Astrocyte (in vitro differentiated cells and primary cell): ENCODE measurements at places on chromosomes 3 and 15.

- DNase-seq = peak; percentile 10
Observed at GRCh38 chr15:39472621-39473297, 108.1 kb upstream of the THBS1 start.

GRCh38 chr3:40192628-40193027 lies 116.9 kb upstream of the EIF1B start:
- DNase-seq = no peak

DNA sequence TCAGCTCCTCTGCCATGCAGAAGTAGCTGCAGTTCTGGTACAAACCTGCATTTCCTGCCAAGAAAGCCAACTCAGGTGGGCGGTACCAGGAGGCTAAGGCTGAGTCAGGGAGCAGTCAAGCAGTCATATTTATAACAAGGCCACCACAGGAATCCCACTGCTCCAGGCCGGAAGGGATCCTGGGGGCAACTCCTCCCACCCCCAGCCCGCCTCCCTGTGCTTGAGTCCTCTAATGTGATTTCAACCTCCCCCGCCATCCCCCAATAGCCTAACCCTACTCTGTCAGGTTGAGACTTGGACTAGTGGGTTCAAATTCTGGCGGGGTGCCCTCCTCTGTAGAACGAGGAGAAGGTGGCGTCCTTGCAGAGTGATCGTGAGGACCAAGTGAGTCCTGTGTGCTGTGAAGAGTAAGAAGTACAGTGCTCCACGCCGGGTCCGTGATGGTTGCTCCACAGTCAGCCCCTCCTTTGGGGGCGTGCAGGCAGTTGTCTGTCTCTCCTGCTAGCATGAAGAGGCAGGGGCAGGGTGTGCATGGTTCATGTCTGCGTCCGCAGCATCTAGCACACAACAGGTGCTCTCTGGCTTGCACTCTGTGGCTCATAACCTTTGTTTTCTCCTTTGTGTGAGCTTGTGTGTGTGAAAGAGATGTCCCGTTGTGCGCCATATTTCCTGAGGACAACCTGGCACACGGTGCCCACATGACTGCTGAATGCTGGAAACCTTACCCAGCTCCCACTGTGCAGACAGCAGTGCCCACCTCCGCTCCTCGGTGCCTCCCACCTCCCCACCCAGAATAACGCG lies 78.3 kb downstream of the SMAD6 start:
- peak; percentile 91 for DNase-seq

DNA sequence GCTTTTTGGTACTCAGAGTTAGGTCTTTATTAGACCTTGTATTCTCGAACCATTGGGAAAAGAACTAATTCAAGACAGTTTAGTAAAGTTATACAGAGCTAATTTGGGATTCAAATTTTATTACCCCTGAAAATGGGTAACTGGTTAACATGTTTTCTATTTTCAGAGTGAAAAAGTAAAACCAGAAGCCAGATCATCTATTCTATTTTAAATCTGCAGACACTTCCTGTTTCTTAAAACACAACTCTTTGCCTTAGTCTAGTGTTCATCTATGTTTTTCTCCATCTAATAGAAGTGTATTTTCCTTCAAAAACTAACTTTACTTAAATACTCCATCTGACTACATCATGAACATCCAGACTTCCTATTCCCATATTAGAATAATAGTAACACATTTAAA lies 113.4 kb downstream of the CCNL1 start:
- no peak for DNase-seq

DNA sequence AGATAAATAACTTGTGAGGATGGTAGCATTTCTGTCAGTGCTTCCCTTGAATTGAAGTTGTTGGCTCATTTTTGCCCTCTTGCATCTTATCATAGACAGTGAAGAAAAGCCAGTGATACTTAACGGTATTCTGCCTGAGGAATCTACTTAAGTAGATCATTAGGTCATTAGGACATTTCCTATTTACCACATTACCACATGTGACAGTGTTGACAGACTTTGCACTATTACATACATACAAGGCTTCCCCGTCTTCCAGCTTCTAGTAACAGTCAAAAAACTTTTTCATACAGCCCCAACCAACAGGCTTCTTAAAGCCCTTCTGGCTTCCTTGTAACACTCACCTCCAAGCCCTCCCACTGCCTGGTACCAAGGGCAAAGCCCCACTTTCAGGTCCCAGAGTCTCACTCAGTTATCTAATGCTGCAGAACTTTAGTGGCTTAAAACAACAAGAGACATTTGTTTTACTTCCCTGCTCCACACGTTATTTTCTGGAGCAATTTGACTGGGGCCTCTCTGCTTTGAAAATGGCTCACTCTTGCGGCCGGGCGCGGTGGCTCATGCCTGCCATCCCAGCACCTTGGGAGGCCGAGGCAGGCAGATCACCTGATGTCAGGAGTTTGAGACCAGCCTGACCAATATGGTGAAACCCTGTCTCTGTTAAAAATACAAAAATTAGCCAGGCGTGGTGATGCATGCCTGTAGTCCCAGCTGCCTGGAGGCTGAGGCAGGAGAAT lies 40.0 kb downstream of the ASB7 start:
- no peak for DNase-seq

DNA sequence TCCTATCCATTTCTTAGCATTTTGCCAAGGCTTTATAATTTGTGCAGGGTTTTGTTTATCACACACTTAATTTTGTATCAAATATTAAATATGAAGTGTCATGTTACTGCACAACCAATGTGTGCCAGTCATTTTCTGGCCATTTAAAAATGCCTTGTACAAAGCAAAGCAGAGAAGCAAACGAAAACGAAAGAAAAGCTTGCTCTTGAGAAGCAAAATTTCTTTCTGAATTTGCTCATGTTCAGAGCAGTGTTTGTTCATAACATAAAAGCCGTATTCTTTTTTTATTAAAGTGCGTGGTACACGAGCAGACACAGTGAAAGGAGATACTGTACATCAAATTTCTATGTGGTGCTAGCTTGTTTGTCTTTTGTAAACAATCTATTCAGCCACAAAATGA lies 792.6 kb downstream of the NAALADL2 start:
- DNase-seq = no peak

GRCh38 chr15:38373016-38373415 lies 80.9 kb upstream of the FAM98B start:
- no peak for DNase-seq

GRCh38 chr3:156920399-156920798 lies 94.2 kb downstream of the LEKR1 start:
- no peak for DNase-seq

- no peak for DNase-seq
Observed at GRCh38 chr15:32878869-32879805, 161.3 kb downstream of the GREM1 start.

GRCh38 chr15:90939756-90940155 lies 4.7 kb downstream of the UNC45A start:
- DNase-seq = no peak

DNA sequence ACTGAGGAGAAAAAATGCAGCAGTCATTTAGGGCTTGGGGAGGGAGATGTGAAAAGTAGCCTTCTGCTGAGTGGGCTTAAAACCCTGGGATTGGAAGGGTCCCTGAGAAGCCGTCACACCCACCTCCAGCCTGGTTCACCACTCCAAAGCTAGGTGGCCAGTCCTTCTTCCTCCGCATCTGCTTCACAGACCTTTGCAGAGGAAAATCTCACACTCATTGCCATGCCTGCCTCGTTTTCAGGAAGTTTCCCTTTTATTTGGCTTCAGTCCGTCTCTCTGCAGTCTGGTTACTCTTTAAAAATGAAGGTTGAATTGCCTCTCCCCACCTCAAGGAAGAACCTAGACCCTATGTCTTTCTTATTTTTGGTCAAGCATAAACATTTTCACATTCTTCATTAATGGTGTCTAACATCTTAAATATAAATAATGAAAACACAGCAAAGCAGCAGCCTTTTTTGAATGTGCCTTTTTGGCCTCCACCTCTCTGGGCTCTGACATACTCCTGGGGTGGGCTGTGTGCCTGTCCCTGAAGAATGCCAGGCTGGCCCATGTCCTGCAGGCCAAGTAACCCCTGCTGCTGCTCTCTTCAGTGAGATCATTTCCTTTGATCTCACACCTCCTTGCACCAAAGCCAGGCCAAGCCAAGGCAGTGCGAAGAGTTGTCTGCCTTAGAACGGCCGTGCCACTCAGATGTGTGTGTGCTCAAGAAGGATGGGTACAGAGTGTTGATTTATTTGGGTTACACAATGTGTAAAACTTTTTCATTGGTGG lies 11.0 kb downstream of the MRAS start:
- no peak for DNase-seq

GRCh38 chr3:7854266-7854665 lies 647.4 kb upstream of the LMCD1 start:
- DNase-seq = no peak

GRCh38 chr3:25416176-25416575 lies 11.9 kb upstream of the RARB start:
- no peak for DNase-seq

DNA sequence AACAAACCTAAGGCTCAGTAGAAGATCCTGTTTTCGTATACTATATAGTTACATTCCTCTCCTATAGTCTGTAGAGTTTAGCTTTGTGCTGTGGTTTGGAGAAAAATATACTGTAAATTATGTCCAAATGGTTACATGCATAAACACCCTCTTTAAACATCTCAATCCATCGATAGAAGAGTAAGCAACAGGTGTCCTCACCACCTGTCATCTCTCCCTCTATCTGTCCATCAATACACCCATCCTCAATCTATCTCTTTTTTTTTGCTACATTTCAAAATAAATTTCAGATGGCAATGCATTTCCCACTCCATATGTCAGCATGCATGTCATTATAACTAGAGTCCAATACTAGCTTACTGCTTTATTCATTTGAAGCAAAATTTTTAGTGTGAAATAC lies 21.0 kb upstream of the GABRG3 start:
- no peak for DNase-seq

DNA sequence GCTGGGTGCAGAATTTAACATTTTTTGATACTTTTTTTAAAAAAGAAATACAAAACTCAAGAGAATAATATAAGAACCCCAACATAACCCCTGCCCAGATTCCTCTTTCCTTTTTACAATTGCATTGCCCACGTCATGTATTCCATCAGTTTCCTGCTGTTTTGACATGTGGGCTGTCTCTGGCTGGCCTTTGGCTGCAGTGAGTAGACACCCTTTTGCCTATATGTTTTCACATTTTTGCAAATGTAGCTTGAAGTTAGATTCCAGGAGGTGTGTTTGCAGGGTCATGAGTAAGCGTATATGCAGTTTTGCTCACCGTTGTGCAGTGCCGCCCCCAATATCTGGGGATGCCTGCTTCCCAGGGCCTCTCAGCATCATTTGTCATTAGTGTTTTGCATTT lies 28.0 kb upstream of the ATP10A start:
- DNase-seq = no peak

GRCh38 chr15:65655026-65655425 lies 33.3 kb downstream of the SLC24A1 start:
- DNase-seq = peak; percentile 65

DNA sequence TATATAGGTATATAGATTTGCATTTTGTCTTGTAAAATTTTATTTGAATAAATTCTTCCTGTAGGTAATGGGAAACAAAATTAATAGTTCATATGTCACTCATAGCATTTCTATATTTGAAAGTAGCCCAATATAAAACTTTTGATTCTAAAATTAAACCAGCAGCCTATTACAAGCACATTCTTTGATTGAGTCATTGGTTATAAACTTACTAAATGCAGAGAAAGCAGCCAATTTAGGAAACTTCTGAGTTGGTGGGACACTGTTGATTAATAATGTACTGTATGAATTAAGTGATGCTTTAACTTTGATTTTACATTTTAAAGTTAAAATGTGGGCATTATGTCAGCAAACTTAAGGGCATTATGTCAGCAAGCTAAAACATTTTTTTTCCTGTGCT lies 34.5 kb downstream of the NR1D2 start:
- no peak for DNase-seq

GRCh38 chr3:188792793-188793192 lies 379.0 kb upstream of the TPRG1 start:
- DNase-seq = no peak

DNA sequence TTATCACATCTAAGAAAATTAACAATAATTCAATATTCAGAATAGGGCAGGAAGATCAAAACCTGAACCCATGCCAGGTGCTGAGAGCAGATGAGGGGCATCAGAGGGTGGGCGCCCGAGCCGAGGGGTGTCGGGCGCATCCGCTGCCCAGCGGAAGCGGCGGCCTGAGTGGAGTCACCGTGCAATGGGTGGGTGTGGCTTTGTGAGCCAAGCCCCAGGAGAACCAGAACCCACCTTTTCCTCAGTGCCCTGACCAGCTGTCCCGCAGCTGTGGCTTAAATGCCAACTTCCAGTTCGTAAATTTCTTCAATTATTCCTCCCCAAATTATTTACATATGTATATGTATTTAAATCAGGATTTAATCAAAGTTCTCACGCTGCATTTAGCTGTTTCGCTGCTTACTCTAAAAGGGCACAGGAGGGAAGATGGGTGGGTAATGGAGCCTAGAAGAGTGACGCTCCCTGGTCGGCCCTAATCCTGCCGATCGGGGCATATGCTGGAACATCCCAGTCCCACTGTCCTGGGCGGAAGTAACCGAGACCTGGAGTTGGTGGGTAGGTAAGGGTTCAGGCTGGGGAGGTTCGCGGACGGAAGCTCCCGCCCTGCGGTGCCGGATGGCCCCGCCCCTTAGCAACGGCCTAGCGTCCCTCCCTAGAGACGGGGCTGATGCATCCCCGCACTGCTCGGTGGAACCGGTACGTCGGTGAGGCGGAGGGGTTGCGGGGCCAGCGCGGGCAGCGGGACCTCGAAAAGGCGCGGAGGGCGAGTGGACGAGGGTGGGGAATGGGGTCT lies 1.3 kb downstream of the DNAH1 start:
- no peak for DNase-seq

GRCh38 chr15:88714782-88715372 lies 76.1 kb downstream of the ISG20 start:
- DNase-seq = no peak

DNA sequence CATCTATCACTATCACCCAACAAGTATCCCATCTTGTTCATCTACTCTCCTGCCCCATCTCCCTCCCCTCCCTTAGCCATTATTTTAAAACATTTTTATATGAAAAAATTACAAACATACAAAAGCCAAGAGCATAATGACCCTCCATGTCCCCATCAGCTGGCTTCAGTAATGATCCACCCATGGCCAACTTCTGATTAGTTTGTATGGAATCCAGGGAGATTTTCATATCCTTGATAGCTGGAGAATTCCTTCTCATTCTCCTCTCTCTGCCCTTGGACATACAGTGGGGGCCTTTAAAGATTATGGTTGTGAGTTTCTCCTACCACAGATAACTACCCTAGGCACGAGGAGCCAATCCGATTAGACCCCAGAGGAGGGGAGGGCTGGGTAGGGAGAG lies 40.2 kb downstream of the IRAK2 start:
- no peak for DNase-seq

GRCh38 chr3:32405155-32405554 lies 13.5 kb downstream of the CMTM7 start:
- peak; percentile 94 for DNase-seq

- no peak for DNase-seq
Observed at GRCh38 chr3:58188173-58188564, 22.6 kb downstream of the DNASE1L3 start.

- DNase-seq = no peak
Observed at GRCh38 chr3:51382076-51382745, 2.9 kb upstream of the MANF start.

DNA sequence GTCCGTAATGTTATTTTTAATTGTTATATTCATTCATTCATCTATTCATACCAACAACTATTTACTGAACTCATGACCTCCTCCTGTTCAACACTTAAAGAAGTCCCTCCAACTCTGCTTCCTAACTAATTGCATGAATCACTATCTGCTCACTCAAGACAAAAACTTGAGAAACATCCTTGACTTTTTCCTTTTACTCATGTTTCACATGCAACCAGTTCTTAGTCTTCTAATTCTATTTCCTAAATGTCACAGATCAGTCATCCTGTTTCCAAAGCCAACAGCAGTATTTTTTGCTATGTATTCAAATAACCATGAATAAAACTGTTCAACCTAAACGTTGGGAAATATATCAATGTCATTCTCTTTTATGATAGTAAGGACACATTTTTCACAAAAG lies 124.6 kb upstream of the GBE1 start:
- peak; percentile 12 for DNase-seq
